Urothelium cell line (cell line): ENCODE measurements at places on chromosomes 1 and 21.

DNA sequence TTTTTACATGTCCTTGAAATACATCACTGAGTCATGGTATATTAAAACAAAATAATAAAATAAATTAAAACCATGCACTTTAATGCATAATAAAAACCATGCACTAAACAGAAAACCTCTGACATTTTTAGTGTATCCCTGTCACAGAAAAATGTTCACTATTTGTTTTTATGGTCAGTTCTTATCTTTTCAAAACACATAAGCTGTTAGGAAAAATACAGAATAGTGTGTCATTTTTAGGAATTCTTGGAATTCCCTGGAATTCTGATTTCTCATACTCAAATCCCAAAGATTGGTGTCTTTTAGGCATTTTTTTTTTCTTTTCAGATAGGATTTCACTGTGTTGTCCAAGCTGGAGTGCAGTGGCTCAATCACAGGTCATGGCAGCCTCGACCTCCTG, 25.1 kb upstream of the TINAGL1 start:
- DNase-seq = no peak

GRCh38 chr1:99119188-99119587, 114.5 kb upstream of the PLPPR5 start:
- no peak for DNase-seq

- no peak for DNase-seq
These were observed 1.7 kb downstream of the PRRX1 start for GRCh38 chr1:170665629-170666028.

GRCh38 chr1:236242568-236242967, 39.2 kb downstream of the ERO1B start:
- no peak for DNase-seq

DNA sequence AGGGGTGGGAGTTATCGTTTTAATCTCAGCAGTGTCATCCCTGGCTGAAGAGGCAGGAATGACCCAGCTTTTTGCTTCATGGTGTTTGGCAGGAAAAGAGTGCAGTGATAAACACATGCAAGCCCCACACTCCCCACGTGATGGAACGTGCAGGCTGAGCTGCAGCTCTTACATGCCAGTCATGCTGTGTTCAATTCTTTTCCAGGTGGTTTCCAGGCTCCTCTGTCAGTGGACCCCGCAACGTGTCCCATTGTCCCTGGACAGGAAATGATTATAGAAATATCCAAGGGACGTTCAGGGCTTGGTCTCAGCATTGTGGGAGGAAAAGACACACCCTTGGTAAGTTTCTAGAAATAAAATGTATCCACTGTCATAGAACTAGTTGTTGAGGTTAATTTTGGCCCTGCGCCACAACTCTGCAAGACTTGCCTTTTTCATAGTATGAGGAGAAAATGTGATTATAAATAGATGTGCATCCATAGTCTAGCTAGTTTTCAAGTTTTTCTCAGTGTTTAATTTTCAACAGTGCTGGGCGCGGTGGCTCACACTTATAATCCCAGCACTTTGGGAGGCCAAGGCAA, 110.2 kb upstream of the L1TD1 start:
- DNase-seq = no peak

GRCh38 chr1:19709260-19709793, 44.7 kb downstream of the HTR6 start:
- no peak for DNase-seq
